Daoy (cell line): ENCODE measurements at places on chromosomes 7 and 10.

DNA sequence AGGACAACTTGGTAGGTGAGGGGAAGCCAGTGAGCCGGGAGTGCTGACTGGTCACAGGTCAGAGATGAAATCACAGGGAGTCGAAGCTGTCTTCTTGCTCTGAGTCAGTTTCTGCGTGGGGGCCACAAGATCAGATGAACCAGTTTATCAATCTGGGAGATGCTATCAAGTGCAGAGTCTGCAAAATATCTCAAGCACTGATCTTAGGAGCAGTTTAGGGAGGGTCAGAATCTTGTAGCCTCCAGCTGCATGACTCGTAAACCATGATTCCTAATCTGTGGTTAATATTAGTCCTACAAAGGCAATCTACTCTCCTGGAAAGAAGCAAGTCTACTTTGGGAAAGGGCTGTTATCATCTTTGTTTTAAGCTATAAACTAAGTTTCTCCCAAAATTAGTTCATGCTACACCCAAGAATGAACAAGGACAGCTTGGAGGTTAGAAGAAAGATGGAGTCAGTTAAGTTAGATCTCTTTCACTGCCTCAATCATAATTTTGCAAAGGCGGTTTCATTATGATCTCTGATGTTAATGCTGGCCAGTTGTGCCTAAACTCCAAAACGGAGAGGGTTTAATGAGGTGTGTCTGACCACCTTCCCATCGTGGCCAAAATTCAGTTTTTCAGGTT, 8.4 kb upstream of the LMOD2 start:
- no peak for DNase-seq

GRCh38 chr7:6260291-6261187, 11.9 kb downstream of the CYTH3 start:
- DNase-seq, result no peak

DNA sequence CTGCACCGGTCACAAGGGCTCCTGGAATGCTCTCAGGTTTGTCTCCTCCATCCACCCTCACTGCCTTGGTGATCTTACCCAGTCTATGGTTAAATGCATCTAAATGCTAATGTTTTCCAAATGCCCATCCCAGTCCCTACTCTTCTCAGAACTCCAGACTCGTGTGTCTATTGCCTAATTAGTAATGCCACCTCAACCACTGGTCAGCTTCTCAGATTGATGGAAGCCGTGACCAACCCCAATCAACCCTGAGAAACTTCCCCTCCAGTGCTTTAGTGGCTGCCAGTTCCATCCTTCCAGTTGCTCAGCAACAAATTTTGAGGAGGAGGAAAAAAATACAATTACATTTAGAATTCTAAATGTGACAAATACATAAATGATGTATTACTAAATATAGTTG, 18.6 kb downstream of the NUDCD3 start:
- no peak for DNase-seq

DNA sequence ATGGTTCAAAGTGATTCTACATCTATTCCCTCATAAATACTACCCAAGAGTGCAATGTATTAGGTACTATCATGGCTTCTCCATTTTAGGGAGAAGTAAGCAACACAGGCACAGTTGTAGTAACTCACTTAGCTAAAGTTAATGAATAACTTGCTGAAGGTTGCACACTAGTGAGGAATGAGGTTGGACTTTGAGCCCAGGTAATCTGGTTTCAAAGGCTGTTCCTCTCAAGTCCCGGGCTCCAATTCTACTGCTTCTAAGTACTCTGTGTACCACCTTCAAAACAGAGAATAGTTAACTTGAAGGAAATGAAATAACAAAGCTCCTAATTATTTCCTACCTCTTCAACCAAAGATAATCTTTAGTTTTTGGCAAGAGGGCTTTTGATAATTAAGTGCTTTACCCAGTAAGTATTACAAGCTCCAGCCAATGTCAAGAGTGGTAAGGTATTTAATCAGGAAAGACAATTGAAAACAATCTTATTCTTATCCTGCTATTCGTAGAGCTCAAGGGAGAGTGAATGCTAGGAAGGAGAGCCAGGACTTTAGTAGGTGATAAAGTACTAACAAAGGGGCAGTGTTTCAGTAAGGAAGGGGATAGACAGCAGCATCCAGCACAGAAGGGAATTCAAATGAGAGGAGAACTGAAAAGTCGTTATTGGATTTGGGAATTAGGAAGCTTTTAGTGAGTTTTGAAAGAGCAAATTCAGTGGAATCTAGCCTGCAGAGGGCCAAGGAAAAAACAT, 158.2 kb upstream of the PTPRZ1 start:
- no peak for DNase-seq

DNA sequence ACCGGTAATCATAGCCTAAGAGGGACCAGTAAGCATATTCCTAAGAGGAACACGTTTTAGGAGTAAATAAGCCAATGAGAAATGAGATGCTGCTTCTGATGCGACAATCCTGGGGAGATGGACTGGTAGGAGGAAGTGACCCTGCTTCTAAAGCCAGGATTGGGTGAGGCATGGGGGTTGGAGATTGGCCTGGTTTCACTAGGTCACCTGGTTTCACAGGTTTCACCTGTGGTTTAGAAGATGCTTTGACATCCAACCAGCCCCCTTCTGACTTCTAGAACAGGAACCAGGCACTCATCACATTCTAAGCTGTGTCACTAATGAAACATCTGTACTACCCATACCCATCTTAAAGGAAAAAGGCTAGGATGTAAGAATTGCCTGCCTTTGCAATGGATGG, 53.0 kb upstream of the BAMBI start:
- DNase-seq, result no peak

DNA sequence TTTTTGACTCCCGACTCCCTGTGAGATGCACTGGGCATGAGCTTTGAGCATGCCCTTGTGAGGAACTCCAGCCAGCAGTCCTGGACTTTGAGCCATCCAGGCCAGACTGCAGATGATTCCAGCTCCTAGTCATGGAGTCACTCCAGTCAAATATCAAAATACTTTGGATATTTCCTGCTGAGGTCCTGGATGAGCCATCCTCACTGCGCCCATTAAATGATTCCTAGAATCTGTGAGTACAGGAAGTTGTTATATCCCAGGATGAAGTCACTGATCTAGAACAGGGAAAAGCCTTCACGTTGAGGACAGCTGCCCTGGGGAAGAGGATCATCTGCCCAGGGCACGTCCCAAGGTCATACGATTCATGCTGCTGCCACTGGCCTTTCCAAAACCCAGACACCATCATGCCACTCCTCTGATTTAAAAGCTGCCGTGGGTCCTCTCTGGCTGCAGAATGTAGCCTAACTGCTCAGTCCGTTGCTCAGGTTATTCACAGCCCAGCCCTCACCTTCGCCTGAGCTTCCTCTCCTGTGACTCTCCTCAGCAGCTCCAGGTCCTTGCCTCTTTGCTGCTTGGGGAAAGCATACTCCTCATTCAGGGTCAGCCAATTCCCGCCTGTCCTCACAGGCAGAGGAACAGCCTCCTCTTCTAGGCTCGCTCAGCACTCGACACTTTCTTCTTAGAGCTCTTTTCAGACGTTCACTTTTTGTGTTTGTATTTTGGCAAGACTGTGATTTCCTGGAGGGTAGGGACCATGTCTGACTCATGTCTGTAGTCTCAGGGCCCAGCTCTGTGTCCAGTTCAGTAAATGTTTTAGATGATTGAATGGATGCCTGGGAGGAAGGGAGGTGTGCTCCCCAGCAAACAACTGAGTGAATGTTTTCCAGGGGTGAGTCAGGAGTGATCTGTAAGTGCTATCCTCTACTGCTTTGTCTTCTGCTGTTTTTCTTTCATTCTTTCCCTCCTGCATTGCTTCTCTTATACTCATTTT, 157.8 kb downstream of the SNX10 start:
- DNase-seq, result peak; percentile 93

DNA sequence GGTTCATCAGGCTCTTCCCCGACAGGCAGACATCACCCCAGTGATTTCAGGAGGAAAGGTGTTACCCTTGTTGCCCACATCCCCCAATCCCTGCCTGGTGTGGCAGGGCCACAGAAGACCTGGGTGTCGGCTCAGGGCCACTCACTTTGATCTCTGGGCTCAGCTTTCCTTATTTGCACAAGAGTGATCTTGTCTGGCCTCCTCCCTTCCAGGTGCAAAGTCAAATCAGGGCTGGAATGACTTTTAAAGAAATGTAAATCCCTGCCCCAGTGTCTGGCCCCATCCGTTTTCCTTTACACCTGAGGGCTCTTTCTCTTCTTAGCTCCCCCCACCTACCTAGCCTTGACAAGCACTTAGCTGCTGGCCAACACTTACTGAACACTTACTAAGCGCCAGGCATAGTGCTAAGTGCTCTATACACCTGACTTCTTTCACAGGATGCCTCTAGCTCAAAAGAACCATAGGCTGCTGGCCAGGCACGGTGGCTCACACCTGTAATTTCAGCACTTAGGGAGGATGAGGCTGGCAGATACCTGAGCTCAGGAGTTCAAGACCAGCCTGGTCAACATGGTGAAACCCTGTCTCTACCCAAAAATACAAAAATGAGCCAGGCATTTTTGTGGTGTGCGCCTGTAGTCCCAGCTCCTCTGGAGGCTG, 979 bp upstream of the NODAL start:
- no peak for DNase-seq

- DNase-seq, result peak; percentile 11
Observed at GRCh38 chr7:40546616-40547501, 412.1 kb downstream of the SUGCT start.

- no peak for DNase-seq
Observed at GRCh38 chr10:88172159-88172558, 308.7 kb downstream of the PTEN start.

DNA sequence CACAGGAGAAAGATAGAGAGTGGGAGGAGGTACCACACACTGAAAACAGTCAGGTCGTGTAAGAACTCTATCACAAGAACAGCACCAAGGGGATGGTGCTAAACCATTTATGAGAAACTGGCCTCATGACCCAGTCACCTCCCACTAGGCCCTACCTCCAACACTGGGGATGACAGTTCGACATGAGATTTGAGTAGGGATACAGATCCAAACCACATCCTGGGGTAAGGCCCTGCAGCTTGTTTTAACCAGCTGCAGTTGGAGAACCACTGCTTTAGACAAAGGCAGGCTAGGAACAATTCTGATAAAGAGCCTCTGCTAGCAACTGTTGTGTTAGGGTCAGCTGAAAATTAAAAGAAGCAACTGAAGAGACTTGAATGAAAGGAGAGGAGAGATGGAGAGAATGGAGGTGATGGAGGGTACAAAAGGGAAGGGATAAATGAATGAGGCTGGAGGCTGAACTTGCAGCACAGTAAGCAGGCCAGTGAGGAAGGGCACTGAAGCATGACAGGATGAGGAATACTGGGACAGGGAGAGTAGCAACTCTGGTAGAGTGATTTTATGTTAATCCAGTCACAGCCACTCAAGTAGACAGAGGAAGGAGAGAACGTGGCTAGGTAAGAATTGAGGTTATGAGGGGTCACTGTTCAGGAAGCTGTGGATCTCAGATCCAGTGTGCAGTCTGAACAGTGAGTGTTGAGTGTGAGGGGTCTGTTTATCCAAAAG, 23.6 kb downstream of the MEST start:
- no peak for DNase-seq

GRCh38 chr10:45433716-45434469, 59.9 kb downstream of the ALOX5 start:
- DNase-seq, result no peak

DNA sequence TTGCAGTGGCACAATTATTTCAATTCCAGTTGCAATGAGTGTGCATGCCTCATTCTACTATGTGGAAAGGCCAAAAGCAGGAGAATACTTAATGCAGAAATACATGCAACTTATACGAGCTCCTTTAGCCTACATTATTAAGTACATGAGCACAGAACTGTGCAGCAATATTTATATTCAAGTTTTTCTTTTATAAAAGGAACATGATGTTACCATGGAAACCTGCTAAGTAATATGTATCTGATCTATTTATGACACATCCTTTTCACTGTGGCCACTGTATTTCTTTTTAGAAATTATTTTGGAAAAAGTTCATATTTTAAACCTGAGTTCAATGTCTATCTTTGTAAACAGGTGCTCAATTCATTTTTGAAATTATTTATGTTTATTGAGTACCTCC, 88.9 kb downstream of the ELAPOR2 start:
- DNase-seq, result no peak

DNA sequence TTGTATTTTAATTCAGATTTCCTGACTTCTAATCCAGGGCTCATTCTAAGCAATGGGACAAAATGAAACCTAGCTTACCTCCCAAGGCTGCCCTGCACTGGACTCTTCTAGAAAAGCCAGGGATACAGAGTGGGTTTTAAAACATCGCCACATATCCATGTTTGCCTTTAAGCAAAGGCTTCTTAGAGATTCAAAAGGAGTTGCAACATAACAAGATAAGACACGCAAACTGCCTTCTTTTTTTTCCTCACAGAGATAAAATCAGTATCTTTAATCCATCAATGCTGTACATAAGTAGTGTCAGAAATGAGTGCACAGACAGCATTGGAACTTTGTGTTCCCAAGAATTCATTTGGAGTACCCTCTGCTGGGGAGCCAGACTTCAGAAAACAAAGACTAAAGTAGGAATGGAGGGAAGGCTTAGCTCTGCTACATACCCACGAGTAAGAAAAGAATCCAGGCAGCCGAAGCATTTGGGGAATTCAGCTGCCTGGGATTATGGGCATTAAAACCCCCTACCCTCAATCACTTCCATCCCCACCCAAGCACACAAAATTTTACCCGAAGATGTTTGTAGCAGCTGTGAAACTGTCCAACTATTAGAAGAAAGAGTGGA, 427.8 kb downstream of the ARL4A start:
- no peak for DNase-seq

- no peak for DNase-seq
Observed at GRCh38 chr10:103543617-103544525, 50.4 kb downstream of the NEURL1 start.

GRCh38 chr7:157514746-157515145, 177.9 kb downstream of the DNAJB6 start:
- DNase-seq, result no peak

DNA sequence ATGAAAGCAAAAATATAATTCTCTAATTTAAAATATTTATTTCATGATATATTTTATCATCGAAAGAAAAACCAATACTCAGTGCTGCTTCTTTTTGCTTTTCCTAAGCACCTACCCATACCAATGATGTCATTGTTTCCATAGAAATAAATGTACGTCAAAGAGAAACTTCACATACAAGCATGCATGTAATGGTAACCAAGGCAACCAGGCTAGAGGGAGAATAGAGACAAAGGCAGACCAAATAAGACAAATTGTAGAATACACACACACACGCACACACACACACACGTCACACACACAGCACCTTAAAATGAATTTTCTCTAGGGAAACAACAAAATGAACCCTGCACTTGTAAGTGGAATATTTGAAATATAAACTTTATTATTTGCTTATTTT, 75.5 kb downstream of the MACC1 start:
- no peak for DNase-seq

DNA sequence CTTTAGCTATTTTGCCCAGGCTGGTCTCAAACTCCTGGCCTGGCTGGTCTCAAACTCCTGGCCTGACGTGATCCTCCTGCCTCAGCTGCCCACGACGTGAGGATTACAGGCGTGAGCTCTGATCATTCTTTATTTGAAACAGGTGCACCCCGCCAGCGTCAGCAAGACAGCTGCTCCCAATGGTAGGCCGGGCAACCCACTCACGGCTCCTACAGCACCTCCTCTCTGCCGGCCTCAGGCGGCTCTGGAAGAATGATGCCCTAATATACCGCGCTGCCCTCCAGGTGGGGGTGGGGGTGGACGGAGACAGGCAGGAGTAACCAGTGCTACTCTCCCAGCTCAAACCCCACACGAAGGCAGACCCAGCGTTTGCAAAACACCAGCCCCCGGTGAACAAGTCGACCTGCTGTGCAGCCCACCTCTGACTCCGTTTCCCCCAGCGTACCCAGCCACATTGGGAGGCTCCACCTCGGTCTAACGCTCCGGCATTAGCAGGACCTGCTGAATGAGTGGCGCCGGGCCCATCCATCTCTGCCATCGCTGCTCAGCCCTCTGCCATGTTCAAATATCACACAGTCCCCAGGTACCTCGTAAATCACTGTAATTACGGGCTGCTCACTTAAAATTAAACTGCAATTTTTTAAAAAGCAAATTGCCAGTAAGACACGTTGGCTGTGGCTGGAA, 148.6 kb downstream of the ELFN1 start:
- DNase-seq, result no peak
